ENCODE measurements at places on chromosomes 16 and 17.

DNA sequence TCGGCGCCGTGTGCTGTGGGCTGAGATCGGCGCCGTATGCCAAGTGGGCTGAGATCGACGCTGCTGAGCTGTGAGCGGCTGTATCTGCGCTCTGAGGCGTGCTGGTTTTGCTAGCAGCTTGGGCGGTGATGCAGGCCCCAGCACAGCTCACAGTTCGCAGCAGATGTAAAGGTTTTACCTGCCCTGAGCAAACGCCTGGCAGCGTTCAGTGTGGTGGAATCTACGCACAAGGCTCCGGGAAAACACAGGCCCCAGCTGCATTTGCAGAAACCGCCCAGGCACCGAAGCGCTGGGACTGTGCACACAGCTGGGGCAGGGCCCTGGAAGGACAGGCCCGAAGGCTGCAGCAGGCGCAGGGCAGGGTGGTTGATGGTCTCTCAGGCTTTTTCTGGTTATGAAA is 8.0 kb upstream of the ZNF469 start:
- DNase-seq, result no peak

GRCh38 chr16:2275476-2276367 is 7.8 kb upstream of the RNPS1 start:
- no peak for DNase-seq

GRCh38 chr16:19879241-19879792 is 5.3 kb downstream of the GPRC5B start:
- no peak for DNase-seq

- no peak for DNase-seq
These were observed 1.1 kb downstream of the MAPT start for GRCh38 chr17:45895304-45895968.

DNA sequence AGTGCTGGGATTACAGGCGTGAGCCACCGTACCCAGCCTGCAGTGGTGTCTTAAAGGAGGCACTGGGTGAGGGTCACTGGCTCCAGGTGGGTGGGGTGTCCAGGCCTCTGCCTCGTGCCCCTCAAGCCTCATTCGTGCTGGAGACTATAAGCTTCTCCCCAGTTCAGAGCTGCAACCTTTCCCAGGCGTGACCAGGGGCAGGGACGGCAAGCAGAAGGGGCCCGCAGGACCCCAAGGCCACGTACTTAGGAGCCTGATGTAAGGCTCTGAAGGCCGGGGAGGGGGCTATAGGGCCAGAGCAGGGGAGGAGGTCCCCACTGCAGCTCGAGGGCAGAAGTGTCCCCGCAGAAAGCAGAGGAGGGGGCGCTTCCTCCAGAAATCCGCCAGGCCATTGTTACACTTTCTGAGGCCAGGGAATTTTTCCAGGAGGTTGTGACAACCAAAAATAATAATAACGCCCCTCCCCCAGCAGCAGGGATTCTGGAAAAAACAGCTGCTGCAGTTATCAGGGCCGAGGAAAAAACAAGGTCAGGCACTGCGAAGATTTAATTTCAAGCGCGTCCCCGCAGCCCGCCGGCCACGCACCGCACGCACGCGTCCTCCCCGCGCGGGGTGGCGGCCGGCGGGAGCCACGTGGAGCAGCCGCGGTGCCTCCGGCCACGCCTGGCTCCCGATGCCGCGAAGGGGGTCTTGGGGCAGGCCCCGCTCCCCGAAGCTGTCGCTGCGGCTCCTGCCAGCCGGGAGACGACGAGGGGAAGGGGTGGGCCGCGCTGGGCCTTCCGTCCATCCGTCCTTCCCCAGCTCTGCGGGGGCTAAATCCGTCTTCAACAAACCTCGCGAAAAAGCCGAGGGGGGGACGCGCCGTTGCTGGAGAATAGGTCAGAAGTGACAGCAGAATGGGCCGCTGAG is 45.8 kb upstream of the SLC38A10 start:
- no peak for DNase-seq

- no peak for DNase-seq
These were observed 70.5 kb downstream of the MARF1 start for GRCh38 chr16:15572329-15573001.

DNA sequence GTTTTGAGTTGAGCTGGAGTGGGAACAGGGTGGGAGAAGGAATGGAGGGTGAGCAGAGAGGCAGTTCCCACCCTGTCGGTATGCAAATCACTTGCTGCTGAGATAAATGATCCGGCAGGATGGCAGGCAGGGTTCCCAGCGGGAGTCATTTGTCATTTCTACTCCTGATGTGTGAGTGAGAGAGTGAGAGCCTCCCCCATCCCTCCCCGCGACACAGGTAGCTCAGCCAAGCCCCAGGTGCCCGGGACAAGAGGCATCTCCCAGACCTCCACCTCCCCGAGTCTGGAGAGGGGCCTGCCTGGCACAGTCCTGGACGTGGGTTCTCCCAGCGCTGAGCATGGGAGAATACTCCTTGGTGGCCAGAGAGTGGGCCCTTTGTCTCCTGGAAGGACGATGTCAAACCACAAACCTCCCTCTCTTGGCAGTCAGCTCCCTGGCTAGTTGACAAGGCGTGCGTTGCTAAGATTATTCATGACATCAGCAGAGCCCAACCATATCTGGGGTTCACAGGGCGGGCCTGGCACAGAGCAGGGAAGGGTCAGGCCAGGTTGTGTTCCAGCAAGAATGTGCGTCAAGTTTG is 33.7 kb upstream of the TNRC6C start:
- no peak for DNase-seq

GRCh38 chr16:533391-534123 is 6.0 kb downstream of the CAPN15 start:
- no peak for DNase-seq

- peak; percentile 62 for DNase-seq
These were observed 2.0 kb downstream of the TRIM47 start for GRCh38 chr17:75876190-75876937.

Measured in activated gamma-delta T cell treated with anti-CD3 and anti-CD28 coated beads, Interleukin-2, amount 50 U/mL, for 16 hours (primary cell).